ENCODE measurements at places on chromosomes 5 and 9.

GRCh38 chr5:172374783-172375182, 79.5 kb downstream of the SH3PXD2B start:
- DNase-seq, result no peak

GRCh38 chr5:38790891-38791290, 54.9 kb upstream of the OSMR start:
- DNase-seq, result no peak

DNA sequence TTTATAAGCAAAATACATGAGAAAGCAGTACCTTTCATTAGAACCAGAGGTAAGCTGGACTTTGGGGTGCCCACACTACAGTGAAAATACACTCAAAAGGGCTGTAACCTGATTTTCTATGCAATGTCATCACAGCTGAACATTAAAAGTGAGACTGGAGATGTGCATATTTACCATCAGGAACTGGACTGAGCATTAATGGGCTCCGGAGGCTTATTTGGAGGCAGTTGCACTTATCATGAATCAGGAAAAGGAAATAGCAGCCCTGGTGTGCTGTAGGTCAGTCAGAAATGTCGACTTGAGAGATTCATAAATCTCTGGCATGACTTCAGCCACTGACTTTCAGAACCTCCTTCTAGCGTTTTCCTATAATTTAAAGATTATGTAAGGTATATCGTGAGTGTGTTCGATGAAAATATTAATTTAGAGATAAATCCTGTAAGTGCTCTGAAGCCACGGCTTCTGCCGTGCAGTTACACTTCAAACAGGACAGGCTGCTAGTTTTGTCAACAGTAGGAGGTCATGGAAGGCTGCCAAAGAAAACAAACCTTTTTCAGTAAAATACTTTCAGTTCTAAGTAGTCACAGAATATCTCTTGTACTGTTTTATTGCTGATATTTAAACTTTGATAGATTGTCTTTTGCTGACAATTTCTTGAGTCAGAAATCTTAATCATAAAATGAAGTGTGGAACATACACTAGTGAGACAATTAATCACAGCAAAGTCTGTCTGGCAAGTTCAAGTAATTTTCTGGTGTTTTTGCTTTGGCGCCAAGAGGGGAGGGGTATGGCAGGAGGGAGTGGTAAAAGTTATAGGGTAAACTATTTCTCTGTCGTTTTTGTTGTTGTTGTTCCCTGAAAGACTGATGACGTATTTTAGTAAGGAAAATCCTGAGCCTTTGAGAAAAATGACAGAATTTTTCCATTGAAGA, 939.7 kb downstream of the NR2F1-AS1 start:
- DNase-seq, result peak; percentile 35

DNA sequence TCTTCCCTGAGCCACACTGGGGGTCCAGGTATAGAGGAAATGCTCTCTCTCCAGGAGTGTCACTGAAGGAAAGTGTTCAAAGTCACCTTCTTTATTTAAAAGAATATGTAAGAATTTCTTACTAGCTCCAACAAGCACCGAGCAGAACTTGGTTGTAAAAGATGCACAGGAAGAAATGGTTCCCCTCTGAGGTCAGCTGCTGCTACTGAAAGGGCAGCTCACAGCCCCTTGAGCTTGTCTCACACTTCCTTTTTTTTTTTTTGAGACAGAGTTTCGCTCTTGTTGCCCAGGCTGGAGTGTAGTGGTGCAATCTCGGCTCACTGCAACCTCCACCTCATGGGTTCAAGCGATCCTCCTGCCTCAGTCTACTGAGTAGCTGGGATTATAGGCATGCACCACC, 77.2 kb downstream of the PRRT1B start:
- no peak for DNase-seq

DNA sequence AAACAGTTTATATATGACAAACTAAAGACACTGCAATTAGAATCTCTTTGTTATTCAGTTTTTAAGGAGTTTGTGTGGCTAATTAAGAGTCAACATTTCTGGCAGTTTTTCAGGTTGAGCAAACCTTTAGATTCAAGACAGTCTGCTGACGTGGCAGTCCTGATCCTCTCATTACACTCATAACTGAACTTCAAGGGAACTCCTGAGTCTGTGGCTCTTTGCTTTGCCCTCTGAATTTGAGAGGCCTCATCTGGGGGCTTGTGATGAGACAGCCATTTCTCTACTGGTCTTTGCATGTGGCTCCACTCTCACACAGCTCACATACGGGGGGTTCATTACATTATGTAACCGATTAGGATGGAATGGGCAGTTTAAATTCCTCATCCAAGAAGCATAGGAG, 182.9 kb upstream of the MEF2C start:
- DNase-seq, result no peak

DNA sequence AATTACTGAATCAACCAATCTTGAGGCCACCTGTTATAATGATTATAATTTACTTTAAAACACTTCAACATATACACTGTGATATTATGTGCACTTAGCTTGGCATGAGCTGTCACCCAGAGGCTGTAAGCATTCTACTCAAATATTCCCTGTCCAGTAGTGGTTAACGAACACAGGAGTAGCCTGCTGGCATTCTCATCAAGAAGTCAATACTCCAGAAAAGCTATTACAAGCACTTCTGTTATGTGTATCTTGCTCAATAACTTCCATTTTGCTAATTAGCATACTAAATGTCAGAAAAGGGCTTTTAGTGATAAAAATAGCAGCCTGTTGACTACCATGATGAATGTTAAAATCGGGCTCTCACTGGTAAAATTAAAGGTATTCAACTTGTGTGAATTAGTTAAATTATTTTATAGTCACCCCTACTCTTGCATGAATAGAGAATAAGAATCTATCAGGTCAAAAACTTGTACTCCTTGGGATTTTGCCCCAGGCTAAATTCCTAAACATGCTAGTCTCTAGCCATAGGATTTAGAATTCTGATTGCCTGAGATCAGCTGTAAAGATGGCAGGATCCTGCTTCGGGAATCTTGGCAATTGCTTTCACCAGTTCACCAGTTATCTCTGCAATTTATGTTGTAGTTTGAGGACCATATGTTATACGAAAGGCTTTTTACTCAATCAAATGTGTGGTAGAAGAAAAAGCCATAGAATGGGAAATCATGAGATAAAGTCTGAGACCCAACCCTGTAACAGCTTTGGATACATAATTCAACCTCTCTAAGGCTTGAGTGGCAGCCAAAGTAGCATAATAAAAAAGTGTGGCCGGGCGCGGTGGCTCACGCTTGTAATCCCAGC, 43.4 kb upstream of the PAM start:
- DNase-seq, result no peak

DNA sequence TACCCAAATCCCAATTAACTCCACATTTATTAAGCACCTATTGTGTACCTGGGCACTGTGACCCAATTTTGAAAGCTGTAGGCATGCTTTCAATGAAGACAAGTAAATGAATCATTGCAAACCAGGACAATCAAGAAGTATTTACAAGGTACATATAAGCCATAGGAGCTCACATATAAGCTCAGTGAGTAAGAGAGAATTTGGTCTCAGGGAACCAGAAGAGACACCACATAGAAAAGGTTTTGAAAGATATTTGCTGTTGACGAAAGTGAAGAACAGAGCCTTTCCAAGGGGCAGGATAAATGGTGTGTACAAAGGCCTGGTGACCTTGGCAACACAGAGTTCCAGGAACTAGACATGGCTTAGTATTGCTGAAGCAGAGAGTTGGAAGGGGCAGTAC, 187.6 kb downstream of the CD180 start:
- DNase-seq, result no peak

DNA sequence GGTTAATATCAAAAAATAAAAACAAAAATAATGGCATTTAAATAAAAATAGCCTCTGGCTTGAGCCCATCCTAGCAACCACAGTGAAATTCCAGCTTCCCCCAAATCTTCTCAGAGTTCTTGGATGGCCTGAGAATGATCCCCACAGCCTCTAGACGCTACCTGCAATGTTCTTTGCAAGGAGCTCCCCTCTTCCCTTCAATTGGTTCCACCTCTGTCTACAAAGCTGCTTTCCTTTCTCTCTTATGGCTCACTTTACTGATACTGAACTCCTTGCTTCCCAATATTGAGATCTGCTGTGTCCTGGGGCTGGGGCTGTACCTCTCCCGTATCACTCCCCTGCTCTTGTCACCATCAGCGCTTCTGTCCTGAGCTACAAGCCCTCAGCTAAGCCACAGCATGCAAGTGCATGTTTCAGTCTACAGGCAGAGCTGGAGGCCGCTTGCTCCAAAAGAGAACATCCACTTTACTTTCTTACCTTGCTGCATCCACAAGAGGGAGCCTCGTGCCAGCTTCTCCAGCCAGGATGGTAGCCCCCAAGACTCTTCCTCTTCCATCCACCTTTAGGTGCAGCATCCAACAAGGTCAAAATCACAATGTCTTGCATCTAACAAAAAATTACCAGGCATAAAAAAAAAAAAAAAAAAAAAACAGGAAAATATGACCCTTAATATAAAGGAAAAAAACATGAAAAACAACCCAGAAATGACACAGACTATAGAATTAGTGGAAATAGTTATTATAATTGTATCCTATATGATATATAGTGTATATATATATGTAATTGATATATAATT, 57.4 kb upstream of the PRSS3 start:
- DNase-seq, result peak; percentile 18

GRCh38 chr5:143427122-143427735, 23.7 kb upstream of the NR3C1 start:
- DNase-seq, result no peak

DNA sequence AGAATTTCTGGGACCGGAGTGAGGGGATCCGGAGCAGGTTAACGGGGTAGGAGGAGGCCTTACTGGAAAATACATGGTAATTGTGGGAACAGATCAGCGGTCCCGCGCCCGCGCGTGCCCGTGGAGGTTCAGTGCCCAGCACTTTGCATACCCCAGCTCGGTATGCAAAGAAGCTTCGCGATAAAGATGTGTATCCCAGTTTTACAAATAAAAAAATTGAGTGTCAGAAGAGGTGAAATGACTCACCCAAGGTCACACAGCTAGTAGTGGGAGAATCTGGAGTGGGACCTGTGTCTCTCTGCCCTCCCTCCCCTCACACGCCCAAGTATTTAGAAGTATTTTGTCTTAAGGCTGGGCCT, 967 bp downstream of the NEURL1B start:
- no peak for DNase-seq

DNA sequence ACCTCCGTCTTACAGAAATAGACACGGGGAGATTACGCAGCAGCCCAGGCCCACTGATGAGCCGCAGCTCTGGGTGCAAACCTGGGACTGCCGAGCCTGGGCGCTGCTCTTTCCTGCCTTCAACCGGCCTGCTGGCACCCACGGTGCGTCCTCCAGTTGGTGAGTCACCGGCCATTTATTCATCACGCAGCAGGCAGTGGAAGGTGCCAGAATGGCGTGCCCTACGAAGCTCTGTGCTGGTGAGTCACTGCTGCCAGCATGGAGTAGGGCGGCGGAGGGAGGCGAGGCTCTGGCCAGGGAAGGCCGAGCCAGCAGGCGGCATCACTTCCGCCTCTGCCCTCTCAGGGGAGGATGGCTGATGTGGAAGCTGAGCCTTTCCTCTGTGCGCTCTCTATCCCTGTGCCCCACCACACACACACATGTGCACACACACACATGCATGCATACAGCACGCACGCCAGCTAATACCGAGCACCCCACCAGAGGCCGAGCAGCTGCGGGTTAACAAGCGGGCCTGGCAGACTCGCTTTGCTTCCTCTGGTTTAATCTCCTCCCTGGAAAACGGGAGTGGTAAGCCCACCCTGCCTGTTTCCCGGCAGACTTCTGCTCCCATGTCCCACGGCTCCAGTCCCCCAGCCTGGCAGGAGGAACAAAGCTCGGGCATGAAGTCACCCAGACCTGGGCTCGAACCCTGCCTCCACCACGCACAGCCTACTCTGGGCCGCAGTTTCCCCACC, 39.2 kb downstream of the OLFM1 start:
- DNase-seq, result no peak

All from NCI-H524 (cell line).